ENCODE measurements at places on chromosomes 1 and 21.
A peak's percentile ranks its signal among the peaks of the same experiment; 100 is the strongest.

- no peak for DNase-seq
Observed at GRCh38 chr1:202711949-202712635, 1.8 kb upstream of the SYT2 start.

DNA sequence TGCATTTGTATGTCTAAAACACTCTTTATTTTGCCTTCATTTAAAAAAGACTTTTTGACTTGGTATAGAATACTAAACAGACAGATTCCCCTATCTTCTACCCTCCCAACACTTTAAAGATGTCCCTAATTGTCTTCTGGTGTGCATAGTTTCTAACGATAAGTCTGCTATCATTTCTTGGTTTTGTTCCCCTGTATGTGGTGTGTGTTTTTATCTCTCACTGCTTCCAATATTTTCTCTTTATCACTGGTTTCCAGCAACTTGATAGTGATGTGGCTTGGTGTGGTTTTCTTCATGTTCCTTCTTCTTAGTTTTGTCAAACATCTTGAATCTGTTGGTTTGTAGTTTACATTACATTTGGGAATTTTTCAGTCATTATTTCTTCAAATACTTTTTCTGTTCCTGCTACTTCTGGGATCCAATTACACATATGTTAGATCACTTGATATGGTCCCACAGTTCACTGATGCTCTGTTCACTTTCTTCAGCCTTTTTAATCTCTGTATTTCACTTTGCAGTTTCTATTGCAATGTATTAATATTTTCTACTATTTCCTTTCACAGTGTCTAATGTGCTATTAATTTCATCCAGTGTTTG, 23.2 kb downstream of the F5 start:
- DNase-seq: no peak

GRCh38 chr1:160607672-160608032, 28.4 kb upstream of the CD84 start:
- no peak for DNase-seq

- no peak for DNase-seq
Observed at GRCh38 chr21:36754241-36754898, 55.5 kb downstream of the SIM2 start.

DNA sequence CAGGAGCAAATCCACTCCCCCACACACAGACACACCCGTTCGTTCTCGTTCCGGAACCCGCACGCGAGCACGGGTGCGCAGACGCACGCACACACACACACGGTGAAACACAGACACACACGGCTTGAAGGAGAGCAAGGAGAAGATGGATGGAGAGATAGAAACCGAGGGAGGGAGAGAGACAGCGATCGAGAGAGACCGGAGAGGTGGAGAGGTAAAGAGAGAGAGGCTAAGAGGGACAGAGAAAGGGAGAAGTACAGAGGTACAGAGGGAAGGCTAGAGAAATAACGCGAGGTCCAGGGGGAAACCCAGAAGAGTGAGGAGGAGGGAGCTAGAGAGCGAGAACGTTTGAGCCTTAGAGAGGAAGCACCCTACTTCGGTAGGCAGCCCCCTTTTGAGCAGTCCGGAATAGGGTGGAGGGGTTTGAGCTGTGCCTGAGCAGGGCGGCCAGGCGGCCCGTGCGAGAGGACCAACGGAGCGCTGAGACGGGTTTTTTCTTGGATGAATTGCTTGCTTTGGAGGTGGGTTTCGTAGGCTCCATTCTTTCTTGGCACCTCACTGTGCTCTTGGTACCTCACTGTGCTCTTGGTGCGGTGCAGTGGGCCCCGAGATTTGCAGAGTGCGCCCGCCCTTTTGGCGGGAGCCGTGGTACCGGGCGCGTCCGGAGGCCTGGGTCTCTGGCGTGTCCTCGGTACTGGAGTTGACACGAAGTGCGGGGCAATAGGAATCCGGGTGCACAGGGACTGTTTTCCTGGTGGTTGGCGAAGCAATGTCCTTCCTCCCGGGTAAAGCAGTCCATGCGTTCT, 88.4 kb upstream of the RHOU start:
- peak; percentile 42 for DNase-seq

DNA sequence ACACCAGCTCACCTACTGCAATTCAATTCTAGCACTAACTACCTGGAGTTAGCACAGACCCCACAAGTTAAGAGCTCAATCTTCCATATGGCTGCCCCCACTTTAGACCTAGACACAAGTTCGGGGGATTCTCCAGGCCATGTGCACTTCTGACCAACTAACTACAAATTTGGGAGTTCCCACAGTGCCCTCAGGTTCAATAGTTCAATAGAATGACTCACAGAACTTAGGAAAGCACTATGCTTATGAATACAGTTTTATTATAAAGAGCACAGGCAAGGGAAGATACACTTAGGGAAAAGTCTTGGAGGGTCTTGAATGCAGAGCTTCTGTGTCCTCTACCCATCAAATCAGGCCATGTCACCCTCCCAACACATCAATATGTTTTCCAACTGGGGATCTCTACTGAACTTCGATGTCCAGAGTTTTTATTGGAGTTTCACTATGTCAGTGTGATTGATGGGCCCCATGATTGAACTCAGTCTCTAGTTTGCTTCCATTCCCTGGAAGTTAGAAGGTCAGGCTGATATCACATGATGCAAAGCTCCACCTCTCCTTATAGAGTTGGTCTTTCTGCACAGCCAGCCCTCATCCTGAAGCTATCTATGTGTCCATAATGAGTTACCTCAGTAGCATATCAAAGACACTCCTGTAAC, 46.1 kb downstream of the RAVER2 start:
- DNase-seq: no peak

- no peak for DNase-seq
Observed at GRCh38 chr1:38677756-38678155, 181.8 kb downstream of the RRAGC start.

DNA sequence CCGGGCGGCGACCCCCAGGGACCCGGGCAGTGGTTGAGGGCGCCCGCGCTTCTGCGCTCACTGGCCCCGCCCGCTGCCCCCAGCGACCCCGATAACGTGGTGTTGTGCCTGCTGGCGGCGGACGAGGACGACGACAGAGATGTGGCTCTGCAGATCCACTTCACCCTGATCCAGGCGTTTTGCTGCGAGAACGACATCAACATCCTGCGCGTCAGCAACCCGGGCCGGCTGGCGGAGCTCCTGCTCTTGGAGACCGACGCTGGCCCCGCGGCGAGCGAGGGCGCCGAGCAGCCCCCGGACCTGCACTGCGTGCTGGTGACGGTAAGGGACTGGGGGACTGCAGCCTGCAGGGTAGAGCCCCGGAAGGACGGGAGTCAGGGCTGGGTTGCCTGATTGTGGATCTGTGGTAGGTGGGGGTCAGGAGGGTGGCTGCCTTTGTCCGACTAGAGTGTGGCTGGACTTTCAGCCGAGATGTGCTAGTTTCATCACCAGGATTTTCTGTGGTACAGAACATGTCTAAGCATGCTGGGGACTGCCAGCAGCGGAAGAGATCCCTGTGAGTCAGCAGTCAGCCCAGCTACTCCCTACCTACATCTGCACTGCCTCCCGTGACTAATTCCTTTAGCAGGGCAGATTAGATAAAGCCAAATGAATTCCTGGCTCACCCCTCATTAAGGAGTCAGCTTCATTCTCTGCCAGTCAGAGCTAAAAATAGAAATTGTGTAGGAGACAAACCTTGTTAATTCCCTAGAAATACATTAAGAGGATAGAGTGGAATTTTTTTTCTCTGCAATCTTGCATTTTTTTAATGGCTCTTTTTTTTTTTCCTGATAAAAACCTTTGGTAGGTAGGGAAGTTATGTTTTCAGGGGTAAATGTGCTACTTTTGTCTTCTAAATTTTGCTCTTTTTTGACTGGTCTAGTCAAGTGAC, 1.5 kb downstream of the GADD45A start:
- DNase-seq: peak; percentile 45

GRCh38 chr1:34235594-34235993, 58.9 kb downstream of the C1orf94 start:
- DNase-seq: no peak

DNA sequence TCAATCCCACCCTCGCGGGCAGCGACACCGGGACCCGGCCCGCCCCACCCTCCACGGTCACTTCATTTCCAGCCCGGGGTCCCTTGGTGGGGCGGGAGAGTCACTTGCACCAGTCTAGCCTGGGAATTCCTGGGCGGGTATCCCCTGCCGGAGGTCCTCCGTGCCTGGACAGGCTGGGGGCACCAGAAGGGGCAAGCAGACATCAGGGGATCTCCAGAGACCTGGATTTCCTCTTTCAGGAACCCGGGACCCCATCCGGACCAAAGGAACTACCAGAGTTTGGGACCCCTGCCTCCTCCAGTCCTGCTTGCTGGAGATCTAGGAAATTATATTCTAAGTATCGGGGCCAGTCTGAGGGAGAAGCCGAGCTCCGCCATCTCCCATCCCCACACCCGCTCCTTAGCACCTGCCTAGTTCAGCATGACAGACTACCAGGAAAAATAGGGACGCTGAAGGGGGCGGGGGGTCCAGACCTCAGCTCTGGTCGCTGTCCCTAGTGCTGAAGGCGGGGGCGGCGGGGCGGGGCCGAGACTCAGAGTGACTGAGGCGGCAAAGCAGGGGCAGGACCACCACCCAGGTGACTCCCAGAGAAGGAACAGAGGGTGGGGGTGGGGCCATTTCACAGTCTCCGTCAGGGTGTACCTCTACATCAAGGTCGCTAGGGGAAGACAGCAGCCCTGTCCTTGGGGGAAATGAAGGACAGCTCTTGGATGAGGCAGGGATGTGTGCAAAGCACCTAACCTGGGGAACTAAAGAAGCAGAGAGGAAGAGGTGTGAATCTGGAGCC, 832 bp downstream of the HCN3 start:
- peak; percentile 76 for DNase-seq

DNA sequence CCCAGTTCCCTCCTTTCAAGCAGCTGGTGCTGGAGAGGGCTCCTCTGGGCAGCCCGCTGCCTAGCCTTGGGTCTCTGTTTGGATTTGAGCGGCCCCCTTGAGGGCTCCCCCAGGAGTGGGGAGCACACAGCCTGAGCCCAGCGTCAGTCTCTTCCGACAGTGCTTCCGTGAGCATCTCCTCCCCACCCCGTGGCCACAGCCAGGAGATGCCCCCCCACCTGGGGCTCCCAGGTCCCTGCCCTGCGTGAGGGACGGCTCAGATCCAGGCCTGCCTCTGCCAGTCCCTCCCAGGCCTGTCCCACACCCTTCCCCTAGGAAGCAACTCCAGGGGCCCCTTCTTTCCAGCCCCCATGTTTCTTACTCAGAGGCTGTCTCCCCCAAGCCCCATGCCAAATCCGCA, 3.5 kb downstream of the SAMD11 start:
- DNase-seq: no peak

DNA sequence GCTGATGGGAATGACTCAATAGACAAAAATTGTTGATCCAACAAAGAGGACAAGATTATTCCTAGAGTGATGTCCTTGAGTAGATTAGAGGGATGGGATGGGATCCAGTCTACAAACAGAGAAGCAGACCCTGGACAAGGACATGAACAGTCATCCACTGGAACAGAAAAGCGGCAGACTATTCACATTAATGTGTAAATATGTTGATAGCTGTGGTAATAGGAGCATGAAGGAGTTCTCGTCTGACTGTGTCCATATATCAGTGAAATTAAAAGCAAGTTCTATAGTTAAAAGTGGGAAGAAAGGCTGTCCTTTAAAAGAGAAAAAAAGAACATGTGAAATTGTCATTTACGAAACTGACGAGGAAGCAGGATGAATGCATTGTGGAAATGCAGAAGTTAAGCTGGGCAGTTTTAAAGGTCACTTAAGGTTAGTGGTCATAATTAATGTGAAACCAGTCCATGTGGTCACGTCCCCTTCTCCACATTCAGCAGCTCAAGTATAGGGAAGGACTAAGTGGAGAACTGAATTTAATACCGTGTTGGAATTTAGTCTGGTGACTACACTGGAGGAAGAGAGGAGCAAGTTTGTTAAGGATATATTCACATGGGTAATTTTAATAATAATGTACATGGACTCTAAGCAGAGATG, 62.1 kb downstream of the PIK3R3 start:
- DNase-seq: no peak

GRCh38 chr1:44655609-44656008, 18.7 kb downstream of the TMEM53 start:
- DNase-seq: no peak

DNA sequence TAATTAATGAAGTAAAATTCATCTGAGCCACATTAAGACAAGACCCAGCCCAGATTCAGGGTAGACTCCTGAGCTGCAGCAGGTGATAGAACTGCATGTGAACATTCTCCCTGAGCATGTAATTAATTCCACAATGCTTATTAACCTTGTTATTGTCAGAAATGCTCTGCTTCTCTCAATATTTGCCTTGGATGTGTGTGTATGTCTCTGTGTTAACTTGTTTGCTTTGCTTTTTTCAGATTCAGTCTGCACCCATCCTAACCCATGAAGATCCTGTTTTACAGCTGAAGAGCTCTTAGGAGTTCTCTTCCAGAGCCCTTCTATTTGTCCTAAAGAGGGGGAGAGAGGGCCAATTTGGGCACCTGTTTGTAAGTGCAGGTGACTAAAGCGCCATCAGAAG, 143.2 kb upstream of the BMP8A start:
- no peak for DNase-seq

DNA sequence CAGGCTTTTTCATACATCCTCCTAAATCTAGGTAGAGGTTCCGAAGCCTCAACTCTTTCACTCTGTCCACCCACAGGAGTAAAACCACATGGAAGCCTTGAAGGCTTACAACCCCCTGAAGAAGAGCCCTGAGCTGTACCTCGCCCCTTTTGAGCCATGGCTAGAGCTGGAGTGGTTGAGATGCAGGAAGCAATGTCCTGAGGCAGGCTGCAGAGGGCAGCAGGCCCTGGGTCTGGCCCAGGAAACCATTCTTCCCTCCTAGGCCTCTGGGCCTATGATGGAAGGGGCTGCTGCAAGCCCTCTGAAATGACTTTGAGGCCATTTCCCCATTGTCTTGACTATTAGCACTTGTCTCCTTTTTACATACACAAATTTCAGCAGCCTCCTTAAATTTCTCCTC, 1503.0 kb downstream of the KCNT2 start:
- DNase-seq: no peak

GRCh38 chr21:41955516-41955915, 1.7 kb upstream of the C2CD2 start:
- no peak for DNase-seq

DNA sequence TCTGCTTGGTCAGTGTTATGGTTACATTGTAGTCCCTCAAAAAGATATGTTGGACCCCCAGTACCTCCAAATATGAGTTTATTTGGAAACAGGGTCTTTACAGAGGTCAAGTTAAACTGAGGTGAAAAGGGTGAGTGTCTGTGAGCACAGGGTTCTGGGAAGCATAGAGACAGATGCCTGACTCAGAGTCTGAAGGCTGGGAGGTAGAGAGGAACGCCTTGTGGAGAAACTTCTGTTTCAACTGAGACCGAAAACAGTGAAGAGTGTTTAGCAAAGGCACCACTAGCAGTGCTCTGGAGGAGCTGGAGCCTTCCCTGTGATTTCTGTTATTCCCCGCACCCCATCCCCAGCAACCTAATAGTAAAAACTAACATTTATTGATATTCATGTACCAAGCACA, 65.2 kb upstream of the LRRC8D start:
- DNase-seq: no peak

DNA sequence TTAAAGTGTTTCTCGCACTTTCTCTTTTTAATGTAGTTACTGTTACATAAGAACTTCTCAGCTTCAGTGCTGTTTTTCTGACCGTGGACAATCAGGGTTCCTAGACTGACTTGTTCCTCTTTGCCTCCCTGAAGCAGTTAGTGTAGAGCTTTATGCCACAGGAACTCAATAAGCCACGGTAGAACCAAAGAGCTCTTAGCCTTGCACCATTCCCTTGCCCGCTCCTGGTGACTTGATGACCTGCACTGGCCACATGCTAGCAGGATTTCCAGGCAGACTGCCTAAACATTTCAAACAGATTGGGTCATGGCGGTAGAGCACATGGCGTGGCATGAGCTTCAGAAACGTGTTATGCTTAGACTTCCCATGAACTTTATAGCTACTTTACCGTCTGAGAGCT, 18.8 kb upstream of the FASLG start:
- DNase-seq: no peak
